ENCODE measurements at places on chromosomes 4 and X.

DNA sequence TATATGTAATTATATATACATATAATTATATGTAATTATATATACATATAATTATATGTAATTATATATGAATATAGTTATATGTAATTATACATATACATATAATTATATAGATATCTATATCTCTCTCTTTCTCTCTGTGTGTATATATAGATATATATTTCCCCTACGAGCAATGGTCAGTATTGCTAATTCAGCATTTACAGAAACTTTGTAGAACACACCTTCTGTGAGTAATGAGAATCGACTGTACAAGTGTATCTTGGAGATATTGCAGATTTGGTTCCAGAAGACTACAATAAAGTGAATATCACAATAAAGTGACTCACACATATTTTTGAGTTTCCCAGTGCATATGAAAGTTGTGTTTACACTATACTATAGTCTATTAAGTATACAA, 33.7 kb downstream of the GALNTL6 start:
- DNase-seq = no peak

DNA sequence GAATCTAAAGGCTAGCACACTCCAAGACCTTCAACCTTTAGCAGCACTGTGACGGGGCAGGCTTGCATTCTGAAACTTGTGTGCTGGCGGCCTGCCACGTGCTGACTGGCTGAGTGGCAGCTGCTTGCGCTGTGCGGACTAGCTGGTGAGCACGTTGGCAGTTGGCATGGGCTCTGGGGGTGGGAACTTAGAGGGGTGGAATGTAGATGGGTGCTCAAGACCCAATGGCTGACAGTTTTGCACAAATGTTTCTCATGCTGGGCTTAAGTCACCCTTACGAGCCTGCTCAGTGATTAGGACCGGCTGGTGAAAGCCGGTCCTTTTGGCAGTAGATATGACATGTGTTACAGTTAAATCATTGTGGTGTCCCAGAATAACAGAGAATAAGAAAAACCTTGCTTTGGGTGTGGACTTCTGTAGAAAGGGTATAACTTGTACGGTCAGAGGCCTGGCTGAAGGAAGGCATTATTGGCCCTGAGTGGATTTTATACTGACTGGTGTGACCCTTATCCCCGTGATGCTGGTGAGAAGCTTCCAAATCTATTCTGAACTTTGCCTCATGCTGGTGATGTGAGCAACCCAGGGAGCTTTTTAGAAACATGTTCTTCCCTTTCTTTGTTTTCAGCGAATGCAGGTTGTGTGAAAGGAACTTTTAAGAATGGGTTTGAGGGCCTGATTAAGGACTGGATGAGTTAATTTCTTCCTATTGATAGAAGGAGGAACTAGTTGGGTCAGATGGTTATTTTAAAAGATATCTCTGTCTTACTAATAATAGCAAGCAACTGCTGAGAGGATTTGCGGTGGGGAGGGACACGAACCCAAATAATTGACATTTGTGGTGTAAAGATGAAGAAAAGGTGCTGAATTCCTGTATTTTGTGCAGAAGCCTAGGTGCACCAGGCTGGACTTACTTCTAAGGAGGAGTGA, 107.4 kb upstream of the SLC4A4 start:
- peak; percentile 81 for DNase-seq

GRCh38 chr4:12723849-12724447, 760.2 kb downstream of the RAB28 start:
- DNase-seq = peak; percentile 13

GRCh38 chr4:151302432-151302831, 23.0 kb downstream of the SH3D19 start:
- DNase-seq = peak; percentile 53

DNA sequence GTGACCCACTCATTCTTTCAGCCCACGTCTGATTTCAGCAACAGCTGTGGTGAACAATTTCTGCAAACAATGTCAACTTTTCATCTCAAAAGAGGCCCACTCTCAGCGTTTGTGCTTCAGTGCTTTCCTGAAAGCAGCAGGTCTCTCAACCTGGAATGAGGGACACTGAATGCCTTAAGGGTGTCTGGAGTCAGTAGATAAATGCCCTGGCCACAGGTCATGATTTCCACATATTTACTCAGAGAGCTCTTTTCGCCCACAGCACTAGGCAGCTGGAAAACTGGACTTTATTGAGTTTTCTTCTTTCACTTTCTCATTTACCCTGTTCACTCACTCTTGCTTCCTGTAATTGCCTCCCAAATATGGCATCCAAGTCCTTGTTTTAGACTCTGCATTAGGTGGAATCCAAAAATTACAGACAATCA, 52.8 kb downstream of the NPFFR2 start:
- no peak for DNase-seq

GRCh38 chr4:106208481-106209460, 107.2 kb downstream of the TBCK start:
- no peak for DNase-seq

DNA sequence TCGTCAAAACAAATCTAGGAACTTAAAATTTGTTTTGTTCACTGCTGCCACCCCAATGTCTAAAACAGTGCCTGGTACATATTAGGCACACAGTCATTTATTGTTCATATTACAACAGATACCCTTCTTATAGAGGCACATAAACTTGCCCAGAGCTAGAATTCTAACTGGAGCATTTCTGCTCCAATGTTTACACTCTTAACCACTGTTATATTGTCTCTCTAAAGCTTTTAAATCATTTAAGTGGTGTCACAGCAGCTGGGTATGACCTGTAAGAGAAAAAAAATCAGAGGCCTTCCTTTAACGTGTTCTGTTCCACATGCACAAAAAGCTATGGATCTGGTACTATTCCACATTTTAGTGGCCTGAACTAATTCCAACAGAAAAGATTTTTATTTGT, 3.0 kb downstream of the UBE2D3 start:
- no peak for DNase-seq

DNA sequence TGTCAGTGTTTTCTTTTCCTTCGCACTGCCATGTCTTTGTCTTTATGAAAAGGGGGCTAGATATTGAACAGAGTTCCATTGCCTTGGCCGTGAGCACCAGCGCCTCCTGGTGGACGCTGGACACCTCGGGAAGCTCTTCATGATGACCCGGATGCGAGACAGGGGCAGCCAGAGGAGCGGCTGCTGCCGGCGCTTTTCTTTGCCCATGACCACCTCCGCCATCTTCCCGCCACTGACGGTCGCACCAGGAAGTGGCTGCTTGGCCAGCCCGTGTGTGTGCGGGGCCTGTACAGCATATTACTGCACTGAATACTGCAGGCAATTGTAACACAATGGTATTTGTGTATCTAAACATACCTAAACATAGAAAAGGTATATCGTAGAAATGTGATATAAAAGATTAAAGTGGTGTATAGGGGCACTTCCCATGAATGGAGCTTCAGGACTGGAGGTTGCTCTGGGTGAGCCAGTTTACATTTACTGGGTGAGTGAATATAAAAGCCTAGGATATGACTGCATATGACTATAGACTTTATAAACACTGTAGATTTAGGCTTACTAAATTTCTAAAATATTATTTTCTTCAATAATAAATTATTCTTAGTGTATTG, 15.8 kb upstream of the GRIA2 start:
- DNase-seq = no peak

DNA sequence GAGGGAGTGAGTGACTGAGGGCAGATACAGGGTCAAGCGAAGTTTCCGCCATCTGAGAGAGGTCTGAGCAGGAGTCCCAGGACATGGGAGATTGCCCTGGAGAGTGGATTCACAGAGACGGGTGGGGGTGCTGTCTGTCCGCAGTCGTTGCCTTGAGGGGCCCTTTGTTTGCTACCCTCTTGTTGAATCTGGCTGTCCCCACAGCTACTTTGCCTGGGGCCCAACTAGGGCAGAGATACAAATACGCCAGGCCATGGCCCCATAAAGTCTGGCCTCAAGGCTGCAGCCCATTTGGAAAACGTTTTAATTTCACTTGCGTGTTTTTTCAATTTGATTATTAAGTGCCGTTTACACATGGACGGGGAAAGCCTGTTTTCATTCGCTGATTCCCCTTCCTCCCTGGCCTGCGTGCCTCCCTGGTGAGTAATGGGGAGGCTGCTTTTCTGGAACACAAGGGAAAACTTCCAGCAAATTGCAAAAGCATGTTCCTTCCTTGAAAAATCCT, 134.4 kb downstream of the SMIM20 start:
- peak; percentile 92 for DNase-seq

GRCh38 chrX:576904-577560, 53.6 kb upstream of the SHOX start:
- no peak for DNase-seq

DNA sequence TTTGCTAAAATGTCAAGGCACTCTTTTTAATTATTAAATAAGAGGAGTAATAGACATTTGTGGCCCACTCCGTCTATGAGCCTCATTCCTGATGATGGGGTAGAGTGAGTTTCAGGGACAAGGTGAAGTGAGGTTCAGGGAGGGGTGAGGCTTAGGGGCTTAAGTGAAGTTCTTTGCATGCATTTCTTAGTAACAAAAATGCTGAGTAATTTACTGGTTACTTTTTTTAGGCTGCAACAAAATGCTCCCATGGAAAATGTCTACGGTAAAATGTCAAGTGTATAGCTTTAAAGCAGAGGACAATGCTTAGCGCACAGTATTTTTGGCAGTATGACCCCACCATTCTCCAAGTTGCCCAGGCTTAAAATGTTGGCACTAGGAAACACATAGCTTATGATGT, 2.0 kb upstream of the USO1 start:
- DNase-seq = no peak

- peak; percentile 5 for DNase-seq
Observed at GRCh38 chrX:80648023-80648422, 161.7 kb downstream of the BRWD3 start.

DNA sequence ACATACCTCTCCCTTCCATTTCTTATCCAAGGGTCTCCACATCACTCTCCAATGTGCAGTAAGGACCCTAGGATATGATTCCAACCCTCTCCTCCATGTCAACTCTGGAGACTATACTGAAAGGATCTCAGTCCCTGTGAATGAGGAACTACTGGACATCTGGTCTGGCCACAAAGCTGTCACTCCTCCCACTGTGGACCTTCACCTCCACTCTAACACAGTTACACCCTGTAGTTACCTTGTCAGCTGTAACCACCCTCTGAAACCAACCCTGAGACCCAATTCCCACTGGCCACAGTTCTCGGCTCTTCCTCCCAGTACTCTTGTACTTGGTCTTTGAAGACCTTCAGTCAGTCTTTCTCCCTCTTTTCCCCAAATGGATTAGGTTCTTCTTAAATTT, 2.9 kb downstream of the TMEM128 start:
- DNase-seq = no peak

DNA sequence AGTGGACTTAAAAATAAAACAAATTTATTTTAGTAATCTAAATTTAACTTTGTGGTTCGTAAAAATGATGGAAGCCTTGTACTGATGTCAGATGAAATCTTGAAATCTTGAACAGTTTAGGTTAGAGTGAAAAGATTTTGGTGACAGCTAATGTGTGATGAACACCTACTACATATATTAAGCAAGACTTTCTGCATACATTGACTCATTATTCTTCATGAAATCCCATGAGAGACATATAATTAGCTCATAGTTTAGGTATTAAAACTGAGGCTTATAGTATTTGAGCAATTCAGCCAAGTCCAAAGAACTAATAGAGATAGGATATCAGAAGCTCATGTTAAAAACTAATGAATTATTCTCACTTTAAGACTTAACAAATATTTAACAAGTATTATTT, 66.9 kb upstream of the PCDH7 start:
- no peak for DNase-seq

- no peak for DNase-seq
Observed at GRCh38 chr4:82247171-82247570, 126.6 kb downstream of the HNRNPD start.

- peak; percentile 59 for DNase-seq
Observed at GRCh38 chr4:96602661-96603060, 762.8 kb downstream of the PDHA2 start.

DNA sequence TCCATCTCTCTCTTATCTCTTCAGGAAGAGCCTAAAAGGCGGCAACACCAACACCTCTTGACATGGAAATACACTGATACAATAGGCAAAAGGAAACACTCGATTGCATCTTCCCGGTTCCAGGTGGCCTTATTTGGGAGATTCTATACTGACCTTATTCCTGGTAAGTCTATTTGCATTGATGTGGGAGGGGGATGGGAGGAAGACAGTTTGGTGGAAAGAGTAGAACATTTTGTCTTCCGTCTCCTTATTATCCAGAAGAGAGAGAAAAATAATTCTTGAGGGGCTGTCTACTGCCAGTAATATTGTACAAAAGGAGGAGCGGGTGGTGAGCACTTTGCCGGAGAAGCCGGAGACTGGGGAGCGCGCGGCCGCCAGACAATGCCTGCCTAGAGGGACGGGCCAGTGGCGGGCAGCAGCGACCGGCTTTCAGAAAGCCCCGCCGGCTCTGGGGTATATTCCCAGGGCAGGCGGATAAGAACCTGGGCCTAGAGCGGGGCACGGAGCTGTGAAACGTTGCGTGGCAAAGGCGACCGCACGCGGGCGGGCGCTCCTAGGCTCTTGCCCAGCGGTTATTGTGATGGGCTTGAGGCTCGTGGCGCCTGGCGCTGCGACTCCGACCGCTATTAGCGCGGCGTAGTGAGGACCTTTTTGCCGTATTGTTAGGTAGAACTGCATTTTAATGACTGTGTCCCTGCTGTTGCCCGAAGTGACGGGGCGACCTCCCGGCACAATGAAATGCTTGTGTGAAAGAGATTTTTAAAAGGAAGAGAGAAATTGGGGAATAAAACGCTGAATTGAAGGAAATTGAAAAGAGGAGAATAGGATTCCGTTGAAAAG, 518 bp downstream of the PRDM8 start:
- DNase-seq = peak; percentile 56

DNA sequence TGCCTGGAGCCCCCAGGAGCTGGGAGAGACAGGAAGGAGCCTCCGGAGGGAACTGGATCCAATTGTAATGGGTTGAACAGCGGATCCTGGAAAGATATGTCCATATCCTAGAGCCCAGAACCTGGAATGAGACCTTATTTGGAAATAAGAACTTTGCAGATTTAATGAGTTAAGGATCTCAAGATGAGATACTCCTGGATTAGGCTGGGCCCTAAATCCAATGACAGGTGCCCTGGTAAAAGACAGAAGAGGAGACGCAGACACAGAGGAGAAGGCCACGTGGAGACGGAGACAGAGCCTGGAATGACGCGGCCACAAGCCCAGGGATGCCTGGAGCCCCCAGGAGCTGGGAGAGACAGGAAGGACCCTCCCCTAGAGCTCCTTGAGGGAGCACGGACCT, 34.1 kb downstream of the P2RY8 start:
- no peak for DNase-seq

- DNase-seq = peak; percentile 6
Observed at GRCh38 chr4:57303012-57303751, 193.0 kb upstream of the IGFBP7 start.

- DNase-seq = peak; percentile 55
Observed at GRCh38 chr4:17310269-17310652, 201.6 kb downstream of the QDPR start.

DNA sequence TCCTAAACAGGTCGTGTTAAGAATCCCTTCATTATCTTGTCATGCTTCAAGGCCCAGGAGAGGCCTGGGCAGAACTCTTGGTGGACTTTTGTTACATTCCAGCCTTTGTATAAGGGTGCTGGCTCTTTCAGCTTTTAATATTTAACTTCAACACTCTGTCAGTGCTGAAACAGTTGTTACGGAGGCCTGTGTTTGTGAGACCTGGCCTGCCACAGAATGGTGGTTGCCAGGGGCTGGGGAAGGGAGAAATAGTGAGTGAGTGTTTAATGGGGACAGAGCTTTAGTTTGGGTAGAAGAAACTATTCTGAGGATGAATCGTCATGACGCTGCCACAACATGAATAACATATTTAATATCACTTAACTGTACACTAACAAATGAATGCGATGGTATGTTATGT, 1027.6 kb upstream of the PRKX start:
- no peak for DNase-seq
